Activated CD4-positive, alpha-beta T cell treated with anti-CD3 and anti-CD28 coated beads, Interleukin-2, amount 10 ng/mL, durations not matched to agents 24 days and 14 days (primary cell): ENCODE measurements at places on chromosomes 16 and 17. TPM values are rescaled to one million over a fixed set of nuclear protein-coding genes. Genes with fewer than 3 reads are reported as not detected.

DNA sequence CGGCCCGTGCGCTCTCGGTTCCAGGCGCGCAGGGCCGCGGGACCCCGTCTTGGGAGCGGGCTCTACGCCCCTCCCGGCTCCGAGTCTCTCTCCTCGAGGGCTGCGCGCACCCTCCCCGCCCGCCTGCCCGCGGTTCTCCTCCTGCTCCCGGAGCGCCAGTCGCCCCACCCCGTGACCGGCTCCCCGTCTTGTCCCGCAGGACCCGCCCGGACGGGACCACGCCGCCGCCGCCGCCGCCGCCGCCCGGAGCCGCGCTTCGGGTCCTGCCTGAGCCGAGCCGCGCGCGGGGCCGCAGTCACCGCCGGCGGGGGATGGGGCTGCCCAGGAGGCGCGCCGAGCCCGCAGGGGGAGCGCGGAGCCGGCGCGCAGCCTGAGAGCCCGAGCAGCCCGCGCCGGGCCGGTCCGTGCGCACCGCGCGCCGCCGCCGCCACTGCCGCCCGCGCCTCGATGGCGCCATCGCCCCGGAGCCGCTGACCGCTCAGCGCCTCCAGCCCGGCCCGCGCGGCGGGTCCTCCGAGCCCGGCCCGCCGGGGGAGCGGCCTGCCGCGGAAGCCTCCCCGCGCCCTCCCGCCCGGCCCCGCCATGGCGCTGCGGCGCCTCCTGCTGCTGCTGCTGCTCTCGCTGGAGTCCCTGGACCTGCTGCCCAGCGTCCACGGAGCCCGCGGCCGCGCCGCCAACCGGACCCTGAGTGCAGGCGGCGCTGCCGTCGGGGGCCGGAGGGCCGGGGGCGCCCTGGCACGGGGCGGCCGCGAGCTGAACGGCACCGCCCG lies at the start of gene SHISA6:
Gene SHISA6 (plus strand): TSS at position 373 of the 770 bp plus-strand sequence.
- no peak within 1 kb of the TSS for H3K4me3 ChIP-seq
- no peak for DNase-seq
- no peaks in the 10 kb centered on the region for H3K4me1 ChIP-seq
- H3K27ac ChIP-seq = no peak within 1 kb of the TSS
- H3K27me3 ChIP-seq = peaks cover 35% of the 10 kb centered on the region

- H3K27me3 ChIP-seq = no peaks in the 10 kb centered on the region
- no peaks in the 10 kb centered on the region for H3K36me3 ChIP-seq
- no peak overlapping the region for H3K27ac ChIP-seq
- H3K4me3 ChIP-seq = no peak overlapping the region
These were observed 11.6 kb downstream of the ZFPM1 start for GRCh38 chr16:88464447-88465318.

DNA sequence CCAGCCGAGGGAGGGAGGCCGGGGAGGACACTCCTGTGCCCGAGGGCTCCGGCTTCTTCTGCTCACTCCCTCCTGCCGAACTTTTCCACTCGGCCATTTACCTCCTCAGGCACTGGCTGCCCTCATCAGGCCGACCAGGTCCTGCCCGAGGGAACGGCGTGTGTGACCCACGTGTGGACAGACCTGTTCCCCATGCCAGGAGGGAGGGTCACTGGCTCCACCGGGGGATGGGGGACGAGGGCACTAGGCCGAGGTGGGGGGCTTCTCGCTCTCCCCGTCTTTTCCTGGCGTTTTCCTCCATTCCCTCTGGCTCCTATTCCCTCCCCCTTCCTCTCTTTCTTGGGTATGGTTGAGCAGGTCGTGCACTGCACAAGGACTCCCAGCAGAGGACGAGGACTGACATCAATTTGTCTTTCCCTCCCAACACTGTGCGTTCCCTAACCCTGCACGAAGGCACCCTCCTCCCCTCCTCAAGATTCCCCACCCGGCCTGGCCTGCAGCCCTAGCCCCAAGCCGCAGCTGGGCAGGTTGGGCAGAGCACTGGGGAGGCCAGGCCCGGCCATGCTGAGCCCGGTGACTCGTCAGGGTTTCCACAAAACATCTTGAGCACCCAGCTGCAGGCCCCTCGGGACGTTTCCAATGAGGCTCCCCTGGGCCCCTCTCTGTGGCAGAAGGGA lies 3.2 kb upstream of the IL17C start:
- H3K36me3 ChIP-seq = peaks cover 10% of the 10 kb centered on the region
- DNase-seq = no peak
- H3K4me1 ChIP-seq = peaks cover 21% of the 10 kb centered on the region
- peak overlapping the region; percentile 79 for H3K4me3 ChIP-seq

DNA sequence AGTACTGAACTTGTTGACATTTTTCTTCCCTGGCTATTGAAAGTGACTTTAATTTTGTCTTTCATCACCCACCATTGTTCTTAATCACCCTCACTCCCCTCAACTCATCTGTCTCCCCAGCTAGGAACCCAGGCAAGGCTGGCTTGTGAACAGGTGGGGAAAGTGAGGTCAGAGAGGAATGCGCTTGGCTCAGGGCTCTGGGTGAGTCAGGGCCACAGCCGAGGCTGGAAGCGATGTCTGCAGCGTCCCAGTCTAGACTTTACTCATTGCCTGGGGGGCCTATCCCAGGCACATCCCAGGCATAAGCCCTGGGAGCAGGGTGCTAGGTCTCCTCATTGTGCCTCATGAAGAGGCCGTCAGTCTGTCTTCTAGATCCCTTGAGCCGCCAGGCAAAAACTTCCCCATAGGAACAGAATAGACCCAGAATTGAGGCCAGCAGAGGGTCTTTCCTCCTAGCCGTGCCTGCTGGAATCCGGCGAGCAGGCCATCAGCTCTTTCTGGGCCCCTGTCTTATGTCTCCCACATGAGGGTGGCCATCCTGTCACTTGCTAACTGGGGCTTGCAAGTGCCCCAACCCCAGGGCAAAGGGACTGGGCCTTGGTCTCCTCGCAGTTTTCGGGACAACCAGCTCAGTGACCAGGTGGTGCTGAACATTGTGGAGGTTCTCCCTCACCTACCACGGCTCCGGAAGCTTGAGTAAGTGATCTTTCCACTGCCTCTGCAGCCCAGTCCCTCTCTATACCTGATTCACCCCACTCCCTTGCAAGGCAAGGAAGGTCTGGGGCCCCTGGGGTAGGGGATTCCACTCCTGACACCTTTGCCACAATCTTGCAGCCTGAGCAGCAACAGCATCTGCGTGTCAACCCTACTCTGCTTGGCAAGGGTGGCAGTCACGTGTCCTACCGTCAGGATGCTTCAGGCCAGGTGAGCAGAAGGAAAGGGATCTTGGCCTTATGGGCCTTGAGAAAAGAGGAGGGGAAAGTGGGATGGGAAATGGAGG lies 40.1 kb downstream of the NLRC5 start:
- peak overlapping the region; percentile 62 for H3K27ac ChIP-seq
- no peak for DNase-seq
- no peaks in the 10 kb centered on the region for H3K27me3 ChIP-seq
- H3K4me3 ChIP-seq = no peak overlapping the region
- H3K4me1 ChIP-seq = peaks cover 37% of the 10 kb centered on the region

DNA sequence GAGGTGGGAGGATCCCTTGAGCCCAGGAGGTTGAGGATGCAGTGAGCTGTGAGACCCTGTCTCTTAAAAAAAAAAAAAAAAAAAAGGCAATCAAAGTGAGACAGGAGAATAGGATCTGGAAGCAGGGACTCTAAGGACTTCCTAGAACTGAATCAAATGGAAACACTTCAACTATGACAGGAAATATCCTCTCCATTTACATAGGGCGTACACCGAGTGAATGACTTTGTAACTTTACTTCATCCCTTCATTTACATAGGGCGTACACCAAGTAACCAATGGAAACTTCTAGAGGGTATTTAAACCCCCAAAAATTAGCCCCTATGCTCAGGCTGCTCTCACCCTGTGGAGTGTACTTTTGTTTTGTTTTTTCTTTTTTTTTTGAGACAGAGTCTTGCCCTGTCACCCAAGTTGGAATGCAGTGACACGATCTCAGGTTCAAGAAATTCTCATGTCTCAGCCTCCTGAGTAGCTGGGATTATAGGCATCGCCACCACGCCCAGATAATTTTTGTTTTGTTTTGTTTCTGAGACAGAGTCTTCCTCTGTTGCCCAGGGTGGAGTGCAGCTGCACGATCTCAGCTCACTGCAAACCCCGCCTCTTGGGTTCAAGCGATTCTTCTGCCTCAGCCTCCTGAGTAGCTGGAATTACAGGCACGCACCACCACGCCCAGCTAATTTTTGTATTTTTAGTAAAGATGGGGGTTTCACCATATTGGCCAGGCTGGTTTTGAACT lies 9.6 kb upstream of the PRPSAP1 start:
- H3K4me1 ChIP-seq = peaks cover 2% of the 10 kb centered on the region
- no peak overlapping the region for H3K4me3 ChIP-seq
- H3K27ac ChIP-seq = no peak overlapping the region
- H3K36me3 ChIP-seq = no peaks in the 10 kb centered on the region
- no peaks in the 10 kb centered on the region for H3K27me3 ChIP-seq

- H3K36me3 ChIP-seq = no peaks in the 10 kb centered on the region
- H3K27ac ChIP-seq = no peak overlapping the region
- H3K4me3 ChIP-seq = no peak overlapping the region
- H3K4me1 ChIP-seq = peaks cover 3% of the 10 kb centered on the region
- no peaks in the 10 kb centered on the region for H3K27me3 ChIP-seq
These were observed 172.5 kb downstream of the CCDC182 start for GRCh38 chr17:57572600-57572999.

DNA sequence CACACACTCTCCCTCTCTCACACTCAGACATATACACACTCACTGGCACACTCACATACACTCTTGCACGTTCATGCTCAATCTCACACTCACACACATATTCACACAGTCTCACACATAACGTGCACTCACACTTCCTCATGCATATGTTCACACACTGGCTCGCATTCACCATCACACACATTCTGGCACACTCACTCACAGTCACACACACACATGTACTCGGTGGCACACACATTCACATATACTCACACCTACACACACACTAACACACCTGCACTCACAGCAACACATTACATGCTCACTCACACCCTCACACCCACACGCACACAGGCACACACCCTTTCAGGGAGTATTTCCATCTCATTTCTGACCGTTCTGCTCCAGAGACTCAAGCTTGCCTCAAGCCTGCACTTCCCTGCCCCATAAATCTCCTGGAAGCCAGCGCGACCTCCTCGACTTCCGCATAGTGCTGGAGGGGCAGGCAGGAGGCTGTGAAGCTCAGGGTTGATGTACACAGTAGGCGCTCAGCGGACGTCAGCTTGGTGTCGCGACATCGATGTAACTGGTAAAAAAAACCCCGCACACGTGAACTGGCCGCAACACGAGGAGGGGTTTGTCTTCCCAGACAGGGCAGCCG lies 66.7 kb upstream of the FOXF1 start:
- DNase-seq = no peak
- no peaks in the 10 kb centered on the region for H3K4me1 ChIP-seq
- peaks cover 6% of the 10 kb centered on the region for H3K27me3 ChIP-seq
- no peak overlapping the region for H3K4me3 ChIP-seq

- peak overlapping the region; percentile 85 for H3K27ac ChIP-seq
- no peaks in the 10 kb centered on the region for H3K27me3 ChIP-seq
- peaks cover 53% of the 10 kb centered on the region for H3K4me1 ChIP-seq
These were observed 141.4 kb downstream of the SOCS1 start for GRCh38 chr16:11114366-11115164.

GRCh38 chr16:3520413-3520812 lies 19.6 kb downstream of the CLUAP1 start:
- no peak for DNase-seq
- peaks cover 12% of the 10 kb centered on the region for H3K4me1 ChIP-seq
- no peaks in the 10 kb centered on the region for H3K27me3 ChIP-seq
- peak overlapping the region; percentile 41 for H3K27ac ChIP-seq
- H3K4me3 ChIP-seq = no peak overlapping the region
- peaks cover 56% of the 10 kb centered on the region for H3K36me3 ChIP-seq

GRCh38 chr17:78952706-78953105 lies 27.0 kb downstream of the LGALS3BP start:
- no peaks in the 10 kb centered on the region for H3K36me3 ChIP-seq
- DNase-seq = no peak
- no peak overlapping the region for H3K27ac ChIP-seq
- no peak overlapping the region for H3K4me3 ChIP-seq

DNA sequence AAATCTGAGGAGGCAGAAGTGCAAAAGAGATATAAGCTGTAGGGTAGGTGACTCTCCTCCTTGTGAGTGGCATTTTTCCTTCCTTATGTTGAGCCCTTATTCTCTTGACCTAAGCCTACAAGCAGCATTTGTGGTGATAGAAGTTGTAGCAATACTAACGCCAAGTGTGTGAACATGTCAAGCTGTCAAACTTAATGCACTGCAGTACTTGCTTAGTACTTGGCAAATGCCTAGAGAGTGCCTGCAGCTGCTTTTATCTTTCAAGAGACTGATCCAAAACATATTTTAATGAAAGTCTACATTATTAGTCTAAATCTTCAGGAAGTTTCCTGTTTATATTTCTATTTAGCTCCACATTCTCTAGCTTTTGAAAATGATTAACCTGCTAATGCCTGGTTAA lies 83.2 kb downstream of the CNTNAP4 start:
- no peak for DNase-seq
- no peak overlapping the region for H3K27ac ChIP-seq
- no peaks in the 10 kb centered on the region for H3K27me3 ChIP-seq

The OTOA gene
- 0.12 TPM in 1 of 2 replicates, not detected in the other for total RNA-seq

The RAB37 gene
- 5.5 and 7.5 TPM in 2 replicates for total RNA-seq

The FBXO39 gene
- 0.26 and 0.36 TPM in 2 replicates for total RNA-seq

The MAP2K6 gene
- total RNA-seq = 1.4 and 1.8 TPM in 2 replicates
